ENCODE measurements at places on chromosomes 12 and 14. TPM values are rescaled to one million over a fixed set of nuclear protein-coding genes. Genes with fewer than 3 reads are reported as not detected.
A peak's percentile ranks its signal among the peaks of the same experiment; 100 is the strongest.

Gene SOS2
- total RNA-seq = 38.0 TPM

DNA sequence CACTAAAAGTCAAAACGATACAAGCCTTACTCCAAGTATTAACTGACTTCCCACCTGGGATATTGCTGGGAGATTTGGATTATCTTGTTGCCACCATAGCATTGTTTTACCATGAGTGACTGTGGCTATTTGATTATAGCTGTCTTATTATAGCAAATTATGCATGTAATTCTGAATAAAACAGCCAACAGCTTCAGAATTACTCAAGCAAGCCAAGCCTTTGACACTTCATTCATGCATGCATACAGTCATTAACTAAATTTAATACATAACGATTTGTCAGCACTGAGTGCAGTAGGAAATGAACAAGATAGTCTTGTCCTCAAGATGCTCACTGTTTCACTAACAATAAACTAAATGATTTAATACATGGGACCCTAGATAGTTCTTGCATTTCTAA lies 133.0 kb upstream of the FRMD6 start:
- DNase-seq = no peak

Gene CDC42BPB
- 131 TPM for total RNA-seq

GRCh38 chr12:21155522-21156351 lies 24.7 kb downstream of the SLCO1B1 start:
- no peak for DNase-seq

Gene CAPZA3
- not detected for total RNA-seq

Gene HOXC9
- total RNA-seq = 1.7 TPM

DNA sequence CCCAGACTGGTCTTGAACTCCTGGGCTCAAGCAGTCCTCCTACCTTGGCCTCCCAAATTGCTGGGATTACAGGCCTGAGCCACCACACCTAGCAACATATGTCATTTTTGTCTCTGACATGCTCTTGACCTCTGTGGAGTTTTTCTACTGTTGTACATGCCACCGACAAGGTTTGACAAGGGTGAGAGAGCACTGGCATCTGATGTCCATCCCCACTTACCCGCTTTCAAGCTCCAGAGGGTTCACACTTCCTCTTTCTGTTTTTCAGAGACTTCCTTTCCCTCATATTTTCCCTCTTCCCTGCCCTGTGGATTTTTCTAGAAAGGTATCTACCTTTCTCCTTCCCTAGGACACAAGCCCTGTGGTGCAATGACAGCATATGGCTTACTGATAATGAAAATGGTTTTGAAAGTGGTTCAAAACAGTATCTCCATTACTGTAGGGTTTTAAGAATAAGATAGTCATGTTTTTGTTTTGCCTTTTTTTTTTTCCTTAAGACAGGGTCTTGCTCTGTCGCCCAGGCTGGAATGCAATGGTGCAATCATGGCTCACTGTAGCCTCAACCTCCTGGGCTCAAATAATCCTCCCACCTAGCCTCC lies 27.7 kb upstream of the PLEKHG3 start:
- no peak for DNase-seq

GRCh38 chr14:59919570-59920377 lies at the start of gene LRRC9:
Gene LRRC9, plus strand, starts transcription at chr14:59920144.
- peak; percentile 42 for DNase-seq

GRCh38 chr12:121038861-121039668 lies at the start of gene OASL:
Gene OASL, minus strand, starts transcription at chr12:121039246. Its CDS starts 275 bp downstream, at chr12:121038971.
- no peak for DNase-seq

Gene CCNT1
- total RNA-seq = 44.3 TPM

Gene SLC6A12
- total RNA-seq = 1.2 TPM

DNA sequence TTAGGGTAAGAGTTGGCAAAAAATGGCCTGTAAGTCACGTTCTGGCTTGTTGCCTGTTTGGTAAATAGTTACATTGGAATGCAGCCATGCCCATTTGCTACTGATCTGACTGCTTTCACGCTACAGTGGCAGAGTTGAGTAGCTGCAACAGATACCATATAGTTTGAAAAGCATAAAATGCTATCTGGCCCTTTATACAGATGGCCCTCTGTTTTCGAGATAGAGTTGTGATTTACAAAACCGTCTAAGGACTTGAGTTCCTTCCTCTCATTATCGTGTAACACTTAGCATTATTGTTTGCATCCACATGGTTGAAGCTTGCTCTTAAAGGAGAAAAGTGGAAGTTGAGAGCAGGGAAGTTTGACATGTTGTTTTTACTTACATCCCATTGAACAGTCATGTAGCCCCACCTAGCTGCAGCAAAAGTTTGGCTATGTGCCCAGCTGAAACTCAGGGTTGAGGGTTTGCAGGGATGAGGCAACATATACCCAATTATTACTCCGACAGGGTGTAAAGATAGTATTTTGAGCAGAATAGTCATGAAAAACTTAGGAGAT lies 11.3 kb upstream of the SCFD1 start:
- DNase-seq = peak; percentile 61

Gene R3HDM2
- 75.3 TPM for total RNA-seq

DNA sequence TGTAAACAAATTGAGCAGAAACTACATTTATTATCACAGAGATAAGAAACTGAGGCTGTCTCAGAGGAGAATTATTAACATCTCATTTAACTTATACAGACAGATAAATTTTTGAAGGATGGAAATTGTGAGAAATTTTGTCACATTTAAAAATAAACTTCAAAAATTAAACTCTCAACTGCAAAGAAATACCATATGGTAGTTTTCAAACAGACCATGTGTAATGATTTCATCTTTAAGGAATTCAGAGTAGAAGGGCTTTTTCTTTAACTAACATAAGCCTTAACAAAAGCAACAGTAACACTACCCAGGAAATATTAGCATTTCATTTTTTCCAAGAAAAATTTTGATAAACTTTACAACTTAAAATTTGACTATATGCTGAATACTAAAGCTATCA lies 26.6 kb downstream of the NUP37 start:
- no peak for DNase-seq

Gene IGF1
- total RNA-seq = 9.2 TPM

Gene CTSG
- 1.9 TPM for total RNA-seq

GRCh38 chr12:130669205-130669557 lies 46.9 kb downstream of the RIMBP2 start:
- no peak for DNase-seq

Gene RTL1
- total RNA-seq = not detected

Gene LUM
- 104 TPM for total RNA-seq

Gene GPR132
- 1.5 TPM for total RNA-seq

Gene HHIPL1
- total RNA-seq = 2.4 TPM

GRCh38 chr12:75703131-75703530 lies 191.7 kb upstream of the KRR1 start:
- no peak for DNase-seq

- DNase-seq = no peak
Observed at GRCh38 chr14:50156111-50156510, 39.7 kb upstream of the VCPKMT start.

GRCh38 chr12:104577581-104577981 lies 120.8 kb downstream of the CHST11 start:
- no peak for DNase-seq

DNA sequence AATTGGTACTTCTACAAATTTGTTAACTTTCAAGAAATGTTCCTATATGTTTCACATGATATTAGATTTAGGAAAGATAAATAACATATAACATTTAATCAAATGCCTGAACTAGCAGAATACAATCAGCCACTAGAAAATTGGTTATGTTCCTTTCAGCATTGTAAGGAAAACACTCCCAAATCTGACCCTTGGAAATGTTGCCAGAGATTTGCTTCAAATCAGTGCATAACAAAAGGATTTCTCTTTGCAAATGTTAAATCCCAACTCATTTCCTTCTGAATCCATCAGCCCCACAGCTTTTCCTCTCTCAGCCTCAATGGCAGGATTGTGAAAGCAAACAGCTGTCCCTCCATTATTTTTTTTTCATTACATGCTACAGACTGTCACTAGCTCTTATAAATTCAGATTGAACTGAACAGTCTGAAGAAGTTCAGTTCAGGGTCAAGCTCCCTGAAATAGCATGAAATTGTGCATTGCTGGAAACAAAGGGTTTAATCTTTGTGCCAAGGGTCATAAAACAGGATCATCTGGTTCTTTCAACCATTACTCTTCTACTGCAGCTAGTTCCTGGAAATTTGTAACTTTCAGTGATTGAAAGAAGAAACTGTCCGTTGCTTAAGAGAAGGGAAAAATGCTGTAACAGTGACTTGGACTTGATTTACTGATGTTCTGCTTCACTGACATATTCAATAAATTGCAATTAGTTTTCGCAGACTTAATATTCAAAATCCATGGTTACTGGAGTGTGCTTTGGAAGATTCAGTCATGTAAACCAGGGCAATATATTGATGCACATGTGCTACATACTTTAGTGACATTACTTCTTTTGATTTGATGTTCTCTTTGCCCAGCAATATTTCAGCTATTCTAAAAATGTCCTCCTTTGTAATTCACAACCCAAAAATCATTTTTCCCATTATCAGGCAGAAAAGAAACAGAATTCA lies 246.4 kb downstream of the RPL10L start:
- no peak for DNase-seq

DNA sequence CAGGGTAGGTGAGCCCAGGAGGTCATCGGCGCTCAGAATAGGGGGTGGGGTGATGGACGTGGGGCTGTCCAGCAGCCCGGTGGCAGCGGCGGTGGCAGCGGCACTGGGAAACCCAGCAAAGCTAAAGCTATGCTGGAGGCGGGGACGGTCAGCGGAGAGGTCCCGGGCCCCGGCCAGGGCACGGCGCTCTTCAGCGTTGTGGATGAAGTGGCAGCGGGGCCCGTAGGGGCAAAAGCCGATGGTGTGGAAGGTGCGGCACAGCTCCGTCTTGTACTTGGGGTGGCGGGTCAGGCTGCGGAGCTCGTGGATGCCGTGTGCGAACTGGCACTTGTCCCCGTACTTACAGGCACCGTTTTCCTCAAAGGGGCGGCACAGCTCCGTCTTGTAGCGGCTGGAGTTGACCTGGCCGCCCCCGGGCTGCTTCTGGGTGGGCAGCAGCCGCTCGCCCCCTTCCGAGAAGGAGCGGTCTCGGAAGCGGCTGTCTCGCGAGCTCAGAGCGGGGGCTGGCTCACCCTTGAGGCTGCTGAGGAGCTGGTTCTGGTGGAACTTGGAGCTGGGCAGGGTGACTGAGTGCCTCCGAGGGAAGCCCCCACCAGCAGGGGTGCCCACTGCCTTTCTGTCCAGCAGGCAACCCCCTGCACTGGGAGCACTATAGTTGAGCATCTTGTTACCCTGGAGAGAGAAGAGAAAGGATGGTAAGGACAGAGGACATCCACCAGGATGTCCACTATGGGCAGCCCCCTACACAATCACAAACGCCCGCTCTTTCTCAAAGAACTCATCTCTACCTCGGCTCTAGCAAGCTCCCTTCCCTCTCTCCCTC lies 2.8 kb downstream of the ZFP36L1 start:
- no peak for DNase-seq

Gene POTEM
- total RNA-seq = not detected

DNA sequence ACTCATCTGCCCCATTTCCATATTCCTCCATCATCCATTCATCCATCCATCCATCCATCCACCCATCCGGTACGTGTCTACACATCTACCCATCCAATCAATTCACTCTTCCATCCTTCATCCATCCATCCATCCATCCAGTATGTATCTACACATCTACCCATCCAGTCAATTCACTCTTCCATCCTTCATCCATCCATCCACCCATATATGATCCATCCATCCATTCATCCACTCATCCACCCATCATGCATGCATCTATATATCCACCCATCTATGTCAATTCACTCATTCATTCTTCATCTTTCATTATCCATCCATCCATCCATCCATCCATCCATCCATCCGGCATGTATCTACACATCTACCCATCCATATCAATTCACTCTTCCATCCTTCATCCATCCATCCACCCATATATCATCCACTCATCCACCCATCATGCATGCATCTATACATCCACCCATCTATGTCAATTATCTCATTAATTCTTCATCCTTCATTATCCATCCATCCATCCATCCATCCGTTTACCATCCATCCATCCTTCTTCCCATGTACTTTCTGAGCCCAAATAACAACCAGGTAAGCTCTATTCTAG lies 108.6 kb upstream of the NOS1 start:
- no peak for DNase-seq
